Activated CD4-positive, alpha-beta T cell treated with anti-CD3 and anti-CD28 coated beads, Interleukin-10, Interleukin-2, amounts not matched to agents 100 ng/mL and 50 ng/mL, durations not matched to agents 16 hours and 8 hours (primary cell): ENCODE measurements at places on chromosomes 1 and 21.

DNA sequence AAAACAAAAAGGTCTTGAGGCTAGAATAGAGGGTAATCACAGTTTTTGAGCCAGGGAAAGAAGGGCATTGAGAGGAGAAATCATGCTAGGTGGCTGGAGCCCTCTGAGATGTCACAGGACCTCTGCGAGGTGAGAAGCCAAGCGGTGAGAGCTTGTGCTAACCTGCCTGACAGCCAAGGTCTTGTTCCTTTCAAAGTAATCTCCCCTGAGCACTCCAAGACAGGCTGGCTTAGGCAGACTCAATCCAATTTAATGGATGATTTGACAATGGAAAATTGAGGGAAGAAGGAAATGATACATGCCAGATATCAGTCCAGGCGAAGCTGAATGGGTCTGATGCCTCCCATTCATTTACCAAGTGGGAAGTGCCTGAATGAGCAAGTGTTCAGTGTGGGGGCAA is 311.9 kb upstream of the PTBP2 start:
- DNase-seq: no peak

GRCh38 chr1:4171480-4172450 is 271.7 kb upstream of the C1orf174 start:
- DNase-seq: no peak

- DNase-seq: no peak
Measured at GRCh38 chr1:167136191-167136614, 42.3 kb downstream of the STYXL2 start.

DNA sequence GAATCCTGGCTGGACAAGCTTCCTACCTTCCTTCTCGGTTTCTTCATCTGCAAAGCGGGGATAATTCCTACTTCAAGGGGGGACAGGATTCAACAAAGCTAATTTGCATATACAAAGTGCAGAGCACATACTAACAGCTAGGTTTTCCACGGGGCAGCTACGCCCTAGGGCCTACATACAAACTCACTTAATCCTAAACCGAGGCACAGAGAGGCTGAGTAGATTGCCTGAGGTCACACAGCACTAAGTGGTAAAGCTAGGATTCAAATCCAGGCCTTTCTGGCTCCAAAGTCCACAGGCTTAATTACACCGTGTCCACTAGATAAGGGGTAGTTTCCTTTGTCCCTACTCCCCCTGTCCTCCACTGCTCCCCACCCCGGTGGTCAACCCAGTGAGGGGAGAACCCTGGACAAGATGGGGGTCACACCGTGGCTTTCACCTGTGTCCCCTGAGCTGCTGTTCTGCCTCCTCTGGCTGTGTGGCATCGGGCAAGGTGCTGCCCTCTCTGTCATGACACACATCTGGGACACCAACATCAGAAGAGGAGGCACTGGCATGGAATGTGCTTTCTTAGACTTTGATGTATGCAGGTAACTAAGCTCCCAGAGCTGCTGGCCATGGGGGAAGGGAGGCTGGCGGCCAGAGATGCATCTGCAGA is 44.5 kb downstream of the TAS1R2 start:
- DNase-seq: no peak

DNA sequence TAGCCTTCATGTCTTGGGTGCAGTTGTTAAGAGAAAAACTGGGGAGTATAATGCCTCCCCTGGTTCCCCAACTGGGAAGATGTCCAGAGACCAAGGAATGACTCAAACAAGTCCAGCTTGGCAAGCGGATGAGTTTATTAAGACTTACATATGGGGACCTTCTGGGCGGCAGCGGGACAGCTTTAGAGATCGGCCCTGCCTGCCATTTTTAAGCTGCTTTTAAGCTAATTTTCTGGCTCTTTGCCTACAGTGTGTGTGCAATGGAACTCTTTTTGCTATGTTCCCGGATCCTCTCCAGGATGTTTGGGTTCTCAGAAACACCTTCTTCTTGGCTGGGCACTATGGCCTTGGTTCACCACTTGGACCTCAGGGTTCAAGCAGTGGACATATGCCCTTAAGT is 99.5 kb downstream of the RYR2 start:
- no peak for DNase-seq

- peak; percentile 16 for DNase-seq
Measured at GRCh38 chr1:81549588-81550127, 251.1 kb upstream of the ADGRL2 start.

- DNase-seq: no peak
Measured at GRCh38 chr1:152449661-152450060, 35.6 kb upstream of the CRNN start.
